ENCODE measurements at places on chromosomes 4 and X.

DNA sequence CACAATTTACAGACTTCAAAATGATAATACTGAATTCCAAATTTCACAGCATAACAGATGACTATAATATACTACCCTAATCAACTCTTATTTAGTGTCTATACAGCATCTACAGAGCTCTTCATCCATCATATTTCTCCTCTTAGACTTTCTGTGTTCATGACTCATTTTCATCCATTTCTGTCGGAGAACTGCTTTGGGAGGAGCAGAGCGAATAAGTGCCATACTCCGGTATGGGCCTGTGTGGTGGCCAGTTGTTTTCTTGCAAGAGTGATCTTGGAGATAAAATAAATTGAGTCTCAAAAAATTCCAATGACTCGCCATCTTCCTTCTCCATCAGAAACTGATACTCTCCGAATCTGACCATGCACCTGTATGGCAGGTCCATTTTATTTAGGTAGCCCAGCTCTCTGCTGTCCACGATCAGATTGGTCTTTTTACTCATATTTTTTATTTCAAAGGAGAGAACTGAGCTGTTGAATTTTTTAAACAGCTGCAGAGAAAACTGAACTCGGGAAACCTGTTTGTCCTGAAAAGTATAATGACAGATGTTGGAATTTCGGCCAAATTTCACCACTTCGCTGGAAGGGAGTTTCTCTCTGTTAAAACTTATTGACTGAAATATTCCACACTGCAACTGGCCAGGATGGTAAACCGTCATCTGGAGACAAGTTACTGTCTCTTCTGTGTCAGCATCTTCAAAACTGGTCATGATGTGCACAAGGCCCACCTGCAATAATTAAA, 7.8 kb downstream of the TIFA start:
- DNase-seq, result no peak

DNA sequence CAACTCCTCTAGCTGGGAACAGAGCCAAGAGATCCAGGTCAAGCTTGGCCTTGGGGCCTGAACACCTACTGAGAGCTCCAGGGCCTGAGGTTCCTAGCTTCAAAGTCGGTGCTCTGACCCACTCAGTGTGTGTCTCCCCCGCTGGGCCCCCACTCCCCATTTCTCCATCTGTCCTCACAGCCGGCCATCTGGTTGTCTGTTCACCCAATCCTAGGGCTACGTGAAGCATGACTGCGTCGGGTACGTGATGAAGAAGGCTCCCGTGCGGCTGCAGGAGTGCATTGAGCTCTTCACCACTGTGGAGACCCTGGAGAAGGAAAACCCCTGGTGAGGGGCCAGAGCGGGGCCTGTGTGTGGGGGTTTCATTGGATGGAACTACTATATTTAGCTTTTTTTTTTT, 12.3 kb downstream of the USP11 start:
- DNase-seq, result no peak

- DNase-seq, result no peak
Observed at GRCh38 chr4:56330691-56331090, 56.6 kb downstream of the AASDH start.

GRCh38 chr4:89307446-89308160, at the start of gene GPRIN3:
GPRIN3 (minus strand) TSS chr4:89307800; CDS start chr4:89250110, 57,690 bp downstream.
- no peak for DNase-seq

DNA sequence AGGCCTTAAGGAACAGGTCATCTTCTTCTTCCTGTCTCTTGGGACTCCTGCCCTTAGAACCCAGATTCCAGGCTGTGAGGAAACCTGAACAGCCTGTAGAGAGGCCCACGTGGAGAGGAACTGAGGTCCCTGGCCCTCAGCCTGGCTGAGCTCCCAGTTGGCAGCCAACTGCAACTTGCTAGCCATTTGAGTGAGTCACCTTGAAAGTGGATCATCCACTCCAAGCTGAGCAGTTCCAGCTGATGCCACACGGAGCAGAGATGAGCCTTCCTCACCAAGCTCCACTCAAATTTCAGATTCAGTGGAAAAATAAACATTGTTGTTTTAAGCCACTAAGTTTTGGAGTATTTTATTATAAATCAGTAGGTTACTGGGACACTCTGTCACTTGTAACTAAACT, 392.5 kb downstream of the BCOR start:
- DNase-seq, result no peak

Measured in stimulated activated CD4-positive, alpha-beta T cell treated with anti-CD3 and anti-CD28 coated beads, Interleukin-1b, Interleukin-23, amount 100 ng/mL, for 1 hour (primary cell).